Stimulated activated memory B cell treated with anti-CD40 and anti-IgM and Interleukin-4, amounts not matched to agents 10 μg/mL and 1 μg/mL and 100 μg/mL, for 72 hours (primary cell): ENCODE measurements at places on chromosomes 7 and 10.

DNA sequence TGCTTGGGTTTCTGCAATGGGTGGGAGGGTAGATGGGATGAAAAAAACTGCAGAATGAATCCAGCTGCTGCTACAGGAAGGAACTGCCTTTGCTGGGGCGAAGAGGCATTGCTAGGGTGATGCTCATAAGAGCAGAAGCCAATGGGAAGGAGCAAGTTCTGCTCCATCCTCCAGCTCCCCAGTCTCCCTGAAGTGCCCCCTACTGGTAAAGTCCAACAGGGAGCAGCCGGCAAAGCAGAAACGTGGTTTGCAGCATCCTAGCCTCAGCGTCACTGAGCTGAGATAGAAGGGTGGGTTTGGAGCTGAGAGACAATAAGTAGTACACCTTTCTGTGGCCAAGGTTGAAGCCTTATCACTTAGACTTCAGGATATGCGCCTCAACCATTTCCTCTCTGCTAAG, 220.5 kb downstream of the CCSER2 start:
- ATAC-seq: no peak

DNA sequence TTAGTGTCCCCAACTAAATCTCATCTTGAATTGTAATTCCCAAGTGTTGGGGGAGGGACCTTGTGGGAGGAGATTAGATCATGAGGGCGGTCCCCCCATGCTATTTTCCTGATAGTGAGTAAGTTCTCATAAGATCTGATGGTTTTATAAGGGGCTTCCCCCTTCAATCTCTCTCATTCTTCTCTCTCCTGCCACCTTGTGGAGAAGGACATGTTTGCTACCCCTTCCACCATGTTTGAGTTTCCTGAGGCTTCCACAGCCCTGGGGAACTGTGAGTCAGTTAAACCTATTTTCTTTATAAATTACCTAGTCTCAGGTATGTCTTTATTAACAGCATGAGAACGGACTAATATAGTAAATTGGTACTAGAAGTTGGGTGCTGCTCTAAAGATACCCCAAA, 365.6 kb downstream of the ANKRD7 start:
- ATAC-seq: no peak

DNA sequence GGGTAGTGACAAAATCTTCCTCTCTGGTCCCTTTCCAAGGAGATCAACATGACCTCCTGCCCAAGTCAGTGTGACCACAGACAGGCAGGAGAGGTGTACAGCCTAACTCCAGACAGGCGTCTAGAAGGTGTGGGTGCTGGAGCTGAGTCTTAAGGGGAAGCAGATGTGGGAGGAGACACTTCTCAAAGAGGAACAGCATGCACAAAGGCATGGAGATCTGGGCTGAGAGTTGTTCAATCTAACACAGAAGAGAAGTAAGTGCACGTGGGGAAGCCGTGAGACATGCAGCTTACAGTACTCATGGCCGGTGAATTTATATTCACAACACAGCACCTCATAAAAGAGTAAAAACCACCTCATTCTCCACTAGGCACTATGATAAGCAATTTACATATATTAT, 23.8 kb upstream of the GSDME start:
- no peak for ATAC-seq

DNA sequence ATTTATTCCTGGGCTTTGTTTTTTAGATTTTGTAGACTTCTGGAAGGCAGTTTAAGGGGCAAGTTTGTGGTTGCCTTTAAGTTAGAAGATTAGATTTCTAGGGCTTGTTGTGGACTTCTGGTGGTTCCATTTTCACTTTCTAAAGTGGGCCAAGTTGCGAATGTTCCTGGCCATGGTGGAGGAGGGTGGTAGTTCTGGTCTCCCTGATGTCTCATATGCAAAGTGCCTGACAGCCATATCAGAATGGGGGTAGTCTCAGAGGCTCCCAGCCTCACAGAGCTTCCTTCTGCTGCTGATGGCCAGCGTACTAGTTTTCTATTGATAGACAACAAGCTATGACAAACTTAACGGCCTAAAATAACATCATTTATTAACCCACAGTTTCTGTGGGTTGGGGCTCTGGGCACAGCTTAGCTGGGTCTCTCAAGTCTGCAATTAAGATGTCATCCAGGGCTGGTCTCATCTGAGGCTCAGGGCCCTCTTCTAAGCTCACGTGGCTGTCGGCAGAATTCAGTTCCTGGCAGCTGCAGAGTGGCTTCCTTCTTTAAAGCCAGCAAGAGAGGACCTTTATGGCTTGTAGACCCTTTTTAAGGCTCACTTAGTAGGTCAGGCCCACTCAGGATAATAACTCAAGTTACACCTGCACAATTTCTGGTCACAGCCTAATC, 44.8 kb downstream of the BMPER start:
- no peak for ATAC-seq

- peak; percentile 18 for ATAC-seq
These were observed 135.2 kb downstream of the ADCY1 start for GRCh38 chr7:45709168-45710042.

DNA sequence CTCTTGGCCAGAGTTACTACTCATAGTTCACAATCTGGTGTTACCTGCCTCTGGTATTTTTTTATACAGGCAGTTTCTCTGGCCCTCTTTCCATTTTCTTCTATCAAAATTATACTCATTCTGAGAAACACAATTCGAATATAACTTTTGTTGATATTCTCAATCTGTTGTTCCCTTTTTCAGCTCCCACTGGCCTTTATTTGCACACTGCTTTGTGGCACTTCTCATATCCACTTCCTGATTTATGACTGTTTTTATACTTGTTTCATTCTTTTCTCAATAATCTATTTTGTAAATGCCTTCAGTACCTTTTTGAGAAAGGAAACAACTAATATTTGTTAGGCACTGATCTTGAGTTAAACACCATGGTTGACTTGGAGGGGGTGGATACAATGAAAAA, 93.8 kb upstream of the HDAC9 start:
- ATAC-seq: peak; percentile 56

- ATAC-seq: no peak
These were observed 61.7 kb downstream of the C10orf105 start for GRCh38 chr10:71657604-71658466.

GRCh38 chr7:43868681-43869005, 674 bp downstream of the MRPS24 start:
- ATAC-seq: peak; percentile 1

DNA sequence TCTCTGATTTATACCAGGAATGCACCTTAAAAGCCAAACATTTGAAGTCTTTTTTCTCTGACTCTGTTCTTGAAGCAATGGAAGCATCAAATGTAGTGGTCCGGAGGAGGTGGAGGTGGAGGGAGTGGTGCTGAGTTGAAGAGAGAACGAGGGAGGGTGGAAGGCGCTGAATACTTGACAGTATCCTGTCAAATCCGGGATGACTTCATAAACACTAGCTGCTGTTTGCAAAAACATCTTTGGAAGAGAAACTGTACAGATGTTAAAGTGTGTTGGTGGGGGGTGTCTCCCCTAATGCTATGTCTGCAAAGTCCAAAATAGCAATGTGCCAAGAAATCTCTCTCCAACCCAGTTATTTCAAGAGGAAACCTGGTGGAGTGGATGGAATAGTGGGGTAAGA, 328.5 kb upstream of the AUTS2 start:
- no peak for ATAC-seq

- peak; percentile 86 for ATAC-seq
These were observed 6.5 kb downstream of the STAMBPL1 start for GRCh38 chr10:88886557-88886956.

GRCh38 chr10:102312683-102313082, 67.4 kb downstream of the GBF1 start:
- ATAC-seq: no peak

GRCh38 chr7:46494028-46494427, 573.0 kb upstream of the IGFBP3 start:
- no peak for ATAC-seq

DNA sequence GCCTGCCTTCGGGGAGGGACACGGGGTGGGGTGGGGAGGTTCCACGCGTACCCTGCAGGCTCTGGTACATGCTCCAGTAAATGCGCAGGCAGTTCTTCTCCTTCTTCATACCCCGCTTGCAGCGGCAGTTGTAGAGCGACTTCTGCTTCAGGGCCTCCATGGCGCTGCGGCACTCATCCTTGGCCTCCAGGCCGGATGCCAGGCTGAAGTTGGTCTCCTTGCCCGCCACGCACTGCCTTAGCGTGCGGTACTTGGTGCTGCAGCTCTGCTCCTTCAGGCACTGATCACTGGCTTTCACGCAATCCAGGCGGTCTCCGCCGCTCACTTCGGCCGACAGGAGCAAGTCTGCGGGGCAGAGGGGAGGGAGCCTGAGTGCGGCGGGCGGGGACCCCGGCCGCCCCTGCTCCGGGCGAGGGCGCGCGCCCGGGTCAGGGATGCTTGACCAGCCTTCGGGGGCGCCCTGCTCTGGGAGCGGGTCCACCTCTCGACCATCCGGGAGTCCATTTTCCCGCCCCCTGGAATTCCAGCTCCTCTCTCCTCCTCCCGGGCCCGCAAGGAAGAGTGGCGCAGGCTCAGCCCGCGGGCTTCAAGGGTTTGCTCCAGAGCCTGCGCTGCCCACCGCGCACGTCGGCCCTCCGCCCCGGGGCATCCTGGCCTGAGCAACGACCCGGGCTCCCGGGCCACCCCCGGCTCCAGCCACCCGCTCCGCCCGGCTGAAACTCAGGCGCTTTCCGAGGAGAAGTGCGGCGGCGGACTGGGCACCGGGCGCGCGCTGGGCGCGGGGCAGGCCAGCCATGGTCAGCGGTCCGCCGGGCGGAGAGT, 2.0 kb downstream of the GFRA1 start:
- peak; percentile 21 for ATAC-seq

DNA sequence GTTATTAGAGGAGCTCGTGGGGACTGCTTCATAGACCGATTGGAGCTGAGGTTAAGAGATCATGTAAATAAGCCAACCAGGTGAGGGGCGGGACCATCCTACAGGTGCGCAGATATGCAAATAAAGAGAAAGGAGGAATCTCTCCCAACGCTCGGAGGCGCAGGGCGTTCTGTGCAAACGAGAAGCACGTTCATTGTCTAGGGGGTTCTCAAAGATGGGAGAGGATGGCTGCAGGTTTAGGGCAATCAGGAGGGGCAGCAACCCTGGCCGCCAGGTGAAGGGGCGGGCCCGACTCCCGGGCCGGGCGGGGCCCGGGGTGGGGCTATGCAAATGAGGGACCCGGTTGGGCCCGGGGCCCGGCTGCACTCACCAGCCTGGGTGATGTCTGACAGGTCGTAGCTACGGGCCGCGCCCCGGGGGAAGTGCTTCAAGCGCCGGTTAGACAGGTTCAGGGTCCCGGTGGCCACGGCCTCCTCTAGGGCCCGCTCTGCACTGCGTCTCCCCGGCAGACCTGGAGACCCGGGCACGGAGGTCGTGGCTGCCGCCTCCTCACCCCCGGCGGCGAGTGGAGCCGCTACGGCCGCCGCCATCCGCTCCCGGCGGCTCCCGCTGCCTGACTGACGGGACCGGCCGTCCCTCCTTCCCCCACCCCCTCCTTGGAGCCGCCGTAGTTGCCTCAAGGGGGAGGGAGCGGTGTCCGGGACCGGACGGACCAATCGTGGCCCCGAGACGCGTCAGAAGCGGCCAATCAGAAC, at the start of gene LRCH4:
Gene LRCH4 (minus strand): TSS at position 619 of the 755 bp plus-strand sequence. CDS start 29 bp downstream, at position 590.
- ATAC-seq: peak; percentile 56

DNA sequence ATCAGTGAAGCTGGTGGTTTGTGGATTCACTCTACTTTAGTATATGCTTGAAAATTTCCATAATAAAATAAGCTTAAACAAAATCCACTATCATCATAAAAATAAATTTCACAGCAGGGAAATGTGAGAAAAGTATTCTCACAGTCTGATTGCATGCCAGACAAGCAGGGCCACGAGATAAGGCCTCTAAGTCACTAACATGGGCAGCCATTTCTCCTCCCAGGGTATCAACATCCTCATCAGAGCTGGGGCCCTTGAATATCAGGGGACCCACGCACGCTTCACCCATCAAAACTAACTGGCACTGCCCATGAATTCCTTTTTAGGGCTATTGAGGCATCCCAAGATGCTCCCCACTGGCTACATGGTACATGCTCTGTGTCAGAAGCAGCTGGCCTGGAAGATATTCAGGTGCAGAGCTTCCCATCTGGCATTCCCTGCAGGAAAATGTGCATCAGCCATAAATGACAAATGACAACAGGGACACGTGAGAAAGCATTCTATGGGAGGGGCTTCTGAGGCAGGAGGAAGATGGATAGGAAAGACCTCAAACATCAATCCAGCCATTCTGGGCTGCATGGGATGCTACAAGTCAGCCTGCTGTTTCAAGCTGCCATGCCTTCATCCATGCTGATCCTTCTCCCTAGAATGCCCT, 17.4 kb downstream of the CCDC6 start:
- no peak for ATAC-seq

DNA sequence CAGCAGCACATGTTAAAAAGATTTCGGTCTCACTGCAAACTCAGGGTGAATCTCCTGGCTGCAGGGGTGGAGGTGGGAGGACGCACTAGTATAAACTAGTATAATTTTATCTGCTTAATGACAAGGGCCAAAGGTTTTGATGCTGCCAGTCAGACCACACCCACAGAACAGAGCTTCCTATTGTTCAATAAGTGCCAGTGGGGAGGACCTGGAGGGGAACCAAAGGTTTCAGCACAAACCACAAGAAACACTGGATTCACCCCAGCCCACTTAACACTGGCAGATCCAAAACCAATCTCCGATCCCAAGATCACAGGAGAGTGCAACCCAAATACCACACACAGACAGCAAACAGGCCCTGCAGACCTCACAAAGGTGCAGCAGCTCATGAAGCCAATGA, 6.6 kb downstream of the VOPP1 start:
- no peak for ATAC-seq

DNA sequence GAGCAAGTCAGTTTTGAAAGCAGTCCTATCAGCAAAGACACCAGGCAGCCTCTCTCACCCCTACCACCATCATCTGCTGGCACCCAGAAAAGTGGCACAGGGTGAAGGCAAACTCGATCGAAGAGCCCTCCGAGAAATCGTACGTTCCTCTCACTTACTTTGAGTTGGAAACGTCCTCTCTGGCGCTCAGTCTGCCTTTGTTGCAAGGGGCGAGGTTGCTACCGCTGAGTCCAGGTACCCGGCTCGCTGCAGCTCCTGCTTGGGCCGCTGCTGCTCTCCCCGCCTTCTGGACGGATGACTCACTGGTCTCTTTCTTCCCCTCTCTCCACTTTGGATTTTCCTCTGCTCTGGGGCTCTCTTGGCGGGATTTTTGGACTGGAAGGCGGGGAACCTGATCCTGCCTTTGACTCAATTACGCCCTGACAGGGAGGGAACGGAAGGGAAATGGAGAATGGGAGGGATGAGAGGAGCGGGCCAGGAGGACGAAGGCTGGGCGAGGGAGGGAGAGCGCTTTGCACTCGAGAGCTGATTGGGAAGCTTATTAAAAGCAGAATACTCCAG, at the start of gene PTN:
Gene PTN (minus strand): TSS at position 453 of the 561 bp plus-strand sequence. CDS start 88,760 bp downstream, outside the sequence.
- ATAC-seq: no peak

DNA sequence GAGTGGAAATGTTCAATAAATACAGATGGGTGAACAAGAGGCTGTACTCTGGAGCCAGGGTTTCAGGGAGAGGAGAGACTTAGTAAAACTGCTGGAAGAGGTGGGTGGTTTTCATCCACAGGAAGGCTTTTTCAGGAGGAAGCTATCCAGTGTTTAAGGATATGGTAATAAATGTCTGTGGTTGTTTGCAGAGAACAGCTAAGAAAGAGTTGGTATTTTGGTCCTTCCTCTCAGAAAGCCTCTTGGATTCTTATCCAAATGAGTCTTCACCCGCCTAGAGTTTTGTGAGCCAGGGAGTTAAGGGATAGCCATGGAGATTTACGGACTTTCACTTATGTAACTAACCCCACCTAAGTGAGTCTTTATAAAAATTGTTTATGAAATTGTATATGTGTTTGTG, 95.7 kb downstream of the GNAI1 start:
- no peak for ATAC-seq
